SHP77 (cell line): ENCODE measurements at places on chromosomes 12 and 14.

- DNase-seq = no peak
Observed at GRCh38 chr14:99532310-99532709, 51.1 kb downstream of the CCNK start.

DNA sequence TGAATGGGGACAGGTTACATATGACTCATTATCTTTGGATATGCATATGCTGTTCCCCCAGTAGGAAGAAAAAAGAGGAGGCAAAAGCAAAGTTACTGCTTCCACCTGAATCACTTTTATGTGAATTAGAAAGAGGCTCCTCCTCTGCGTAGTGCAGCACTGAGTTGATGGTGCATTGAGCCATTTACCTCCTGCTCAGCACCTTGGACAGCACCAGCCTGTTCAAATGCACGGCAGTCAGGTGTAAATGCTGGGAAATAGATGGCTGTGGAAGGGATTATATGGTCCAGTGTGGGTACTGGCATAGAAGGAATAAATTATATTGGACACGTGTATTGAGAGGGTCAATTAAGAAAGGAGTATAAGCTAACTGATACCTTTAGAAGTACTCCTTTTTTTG, 541.9 kb upstream of the SEL1L start:
- DNase-seq = no peak

DNA sequence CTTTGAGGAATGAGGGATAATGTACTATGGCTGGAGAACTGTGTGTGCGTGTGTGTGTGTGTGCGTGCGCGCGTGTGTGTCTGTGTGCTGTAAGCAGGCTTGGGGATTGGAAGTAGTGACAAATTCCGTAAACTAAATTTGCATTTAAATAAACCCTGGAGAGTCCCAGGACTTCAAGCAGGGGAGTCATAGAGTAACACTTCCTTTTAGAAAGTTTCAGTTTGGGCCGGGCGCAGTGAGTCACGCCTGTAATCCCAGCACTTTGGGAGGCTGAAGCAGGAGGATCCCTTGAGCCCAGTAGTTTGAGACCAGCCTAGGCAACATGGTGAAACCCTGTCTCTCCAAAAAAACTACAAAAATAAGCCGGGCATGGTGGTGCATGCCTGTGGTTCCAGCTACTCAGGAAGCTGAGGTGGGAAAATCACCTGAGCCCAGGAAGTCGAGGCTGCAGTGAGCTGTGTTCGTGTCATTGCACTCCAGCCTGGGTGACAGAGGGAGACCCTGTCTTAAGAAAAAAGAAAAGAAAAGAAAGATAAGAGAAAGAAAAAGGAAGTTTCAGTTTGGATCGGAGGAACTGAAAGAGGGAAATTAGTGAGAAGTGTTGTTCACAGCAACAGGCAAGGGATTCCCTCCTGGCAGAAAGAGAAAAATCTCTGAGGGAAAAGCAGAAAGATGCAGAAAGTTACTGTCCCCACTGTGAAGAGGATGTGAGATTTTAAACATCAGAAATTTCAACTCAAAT, 222.7 kb upstream of the SOX5 start:
- no peak for DNase-seq

DNA sequence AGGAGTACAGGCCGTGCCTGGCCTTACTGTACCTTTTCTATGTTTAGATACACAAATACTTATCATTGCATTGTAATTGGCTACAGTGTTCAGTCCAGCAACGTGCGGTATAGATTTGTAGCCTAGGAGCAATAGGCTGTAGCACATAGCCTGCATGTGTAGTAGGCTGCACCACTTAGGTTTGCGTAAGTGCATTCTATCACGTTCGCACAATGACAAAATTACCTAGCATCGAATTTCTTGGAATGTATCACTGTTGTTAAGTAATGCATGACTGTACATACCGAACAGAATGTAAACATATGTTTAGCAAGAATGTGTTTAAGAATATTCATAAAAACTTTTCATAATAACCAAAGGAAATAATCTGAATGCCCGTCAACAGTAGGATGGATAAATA, 31.9 kb downstream of the VRTN start:
- DNase-seq = no peak

DNA sequence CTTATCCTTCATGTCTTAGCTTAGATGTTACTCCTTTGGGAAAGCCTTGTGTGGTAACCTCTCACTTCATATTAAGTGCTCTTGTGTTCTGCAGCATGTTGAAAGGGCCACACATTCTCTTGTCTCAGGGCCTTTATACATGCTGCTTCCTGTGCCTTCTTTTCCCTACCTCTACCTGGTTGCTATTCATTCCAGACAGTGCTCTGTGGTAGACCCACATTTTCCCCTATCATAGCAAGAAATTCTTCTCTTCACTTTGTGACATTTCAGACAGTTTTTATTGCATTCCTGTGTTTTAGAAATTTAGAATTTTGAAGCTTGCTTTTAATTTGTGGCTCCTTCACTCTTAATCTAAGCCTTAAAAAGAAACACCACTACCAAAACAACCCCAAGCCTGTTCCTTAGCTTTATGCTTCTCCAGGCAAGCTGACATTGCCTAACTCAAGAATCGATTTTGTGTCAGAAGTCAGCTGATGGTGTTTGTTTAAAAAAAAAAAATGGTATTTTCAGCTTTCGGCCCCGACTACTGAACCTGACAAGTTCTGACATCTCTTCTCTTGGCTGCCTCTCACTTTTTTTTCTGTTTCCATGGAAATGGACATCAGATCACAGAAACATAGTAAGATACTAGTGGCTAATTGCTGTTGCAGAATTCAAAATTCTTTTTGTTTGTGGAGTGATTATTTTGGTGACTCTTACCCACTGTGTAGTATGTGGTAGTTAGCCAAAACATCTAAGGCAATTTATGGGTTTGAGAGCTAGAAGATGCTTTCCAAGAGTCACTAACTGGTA, 156.3 kb downstream of the NUBPL start:
- DNase-seq = no peak

DNA sequence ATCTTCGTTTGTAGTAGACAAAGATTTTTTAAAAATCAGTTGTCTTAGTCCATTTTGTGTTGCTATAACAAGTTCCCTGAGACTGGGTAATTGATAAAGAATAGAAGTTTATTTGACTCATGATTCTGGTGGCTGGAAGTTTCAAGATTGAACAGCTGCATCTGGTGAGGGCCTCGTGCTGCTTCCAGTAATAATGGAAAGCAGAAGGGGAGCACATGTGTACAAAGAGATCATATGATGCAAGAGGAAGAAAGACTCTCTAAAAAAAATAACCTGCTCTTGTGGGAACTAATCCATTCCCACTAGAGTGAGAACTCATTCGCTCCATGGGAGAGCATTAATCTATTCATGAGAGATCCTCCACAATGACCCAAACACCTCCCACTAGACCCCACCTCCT, 24.8 kb downstream of the MUCL1 start:
- no peak for DNase-seq

DNA sequence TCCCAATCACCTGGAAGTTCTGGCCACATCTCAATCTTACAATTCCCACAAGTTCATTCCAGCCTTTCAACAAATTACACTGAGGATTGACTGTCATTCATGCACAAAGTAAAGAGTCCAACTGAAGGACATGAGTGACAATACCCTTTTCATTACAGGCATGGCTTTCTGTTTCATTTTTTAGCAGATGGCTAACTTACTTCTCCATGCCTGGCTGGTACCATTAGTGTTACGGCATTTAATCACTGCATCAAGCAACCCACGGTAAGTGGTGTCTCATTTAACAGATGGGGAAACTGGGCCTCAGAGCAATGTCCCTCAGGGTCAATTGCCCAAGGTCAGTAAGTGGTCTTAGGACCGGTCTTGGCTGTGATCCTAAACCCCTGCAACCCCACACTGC, 114.4 kb downstream of the PRICKLE1 start:
- no peak for DNase-seq

- DNase-seq = no peak
Observed at GRCh38 chr14:53953828-53954550, 2.6 kb downstream of the BMP4 start.

DNA sequence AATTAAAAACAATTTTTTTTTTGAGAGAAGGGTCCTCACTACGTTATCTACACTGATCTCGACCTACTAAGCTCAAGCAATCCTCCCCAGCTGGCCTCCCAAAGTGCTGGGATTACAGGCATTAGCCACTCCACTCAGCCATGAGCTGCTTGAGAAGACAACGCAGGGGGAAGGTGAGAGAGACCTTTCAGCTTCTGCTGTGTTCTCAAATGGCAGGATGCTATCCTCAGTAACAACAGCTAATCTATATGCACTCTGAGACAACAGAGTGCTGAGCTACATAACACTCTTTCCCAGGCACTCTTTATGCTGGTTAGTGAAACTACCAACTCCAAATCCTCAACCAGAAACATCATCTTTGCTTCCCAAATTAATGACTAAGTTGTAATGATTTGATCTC, 526.1 kb downstream of the CCER1 start:
- no peak for DNase-seq

- DNase-seq = no peak
Observed at GRCh38 chr12:19841451-19841850, 402.2 kb downstream of the AEBP2 start.

DNA sequence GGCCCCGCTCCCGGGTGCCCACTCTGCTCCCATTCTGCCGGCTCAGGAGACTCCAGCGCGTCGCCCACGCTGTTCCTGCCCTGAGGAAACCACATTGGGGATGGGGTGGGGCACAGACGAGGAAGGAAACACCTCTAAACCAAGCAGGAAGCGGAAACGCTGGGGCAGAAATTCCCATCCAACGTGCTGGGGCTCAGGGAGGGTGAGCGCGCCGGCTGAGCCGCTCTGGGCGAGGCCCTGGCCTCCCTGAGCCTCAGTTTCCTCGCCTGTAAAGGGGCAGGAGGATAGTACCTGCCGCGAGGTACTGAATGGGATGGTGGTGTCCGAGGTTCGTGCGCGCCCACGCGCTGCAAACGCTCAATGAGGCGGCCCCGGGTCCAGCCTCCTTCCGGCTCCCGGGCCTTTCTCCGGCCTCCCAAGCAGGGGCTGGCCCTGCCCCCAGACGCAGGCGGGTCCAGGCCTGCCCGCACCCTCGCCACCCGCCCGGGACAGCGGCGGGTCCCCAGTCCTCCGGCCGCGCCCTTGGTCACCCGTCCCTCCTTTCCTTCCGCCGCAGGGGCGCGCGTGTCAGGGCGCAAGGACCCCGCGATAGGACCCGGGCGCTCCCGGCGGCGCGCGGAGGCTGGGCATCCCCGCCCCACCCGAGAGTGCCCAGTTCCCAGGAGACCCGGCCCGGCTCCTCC, 673 bp downstream of the BEGAIN start:
- peak; percentile 48 for DNase-seq

- DNase-seq = no peak
Observed at GRCh38 chr12:45294906-45295305, 79.0 kb downstream of the ANO6 start.

GRCh38 chr12:53186745-53187144, 6.0 kb upstream of the CSAD start:
- DNase-seq = no peak

DNA sequence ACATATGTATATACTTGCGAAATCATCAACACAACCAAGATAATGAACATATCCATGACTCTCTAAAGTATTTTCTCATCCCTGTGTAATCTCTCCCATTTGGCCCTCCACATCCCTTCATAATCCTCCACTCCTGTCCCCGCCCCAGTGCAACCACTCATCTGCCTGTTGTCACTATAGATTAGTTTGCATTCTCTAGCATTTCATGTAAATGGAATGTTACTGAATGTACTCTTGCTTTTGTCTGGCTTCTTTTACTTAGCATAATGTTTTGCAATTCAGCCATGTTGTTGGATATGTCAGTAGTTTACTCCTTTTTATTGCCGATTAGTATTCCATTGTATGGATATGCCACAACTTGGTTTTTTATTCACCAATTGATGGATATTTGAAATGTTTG, 99.1 kb downstream of the BICD1 start:
- DNase-seq = no peak

DNA sequence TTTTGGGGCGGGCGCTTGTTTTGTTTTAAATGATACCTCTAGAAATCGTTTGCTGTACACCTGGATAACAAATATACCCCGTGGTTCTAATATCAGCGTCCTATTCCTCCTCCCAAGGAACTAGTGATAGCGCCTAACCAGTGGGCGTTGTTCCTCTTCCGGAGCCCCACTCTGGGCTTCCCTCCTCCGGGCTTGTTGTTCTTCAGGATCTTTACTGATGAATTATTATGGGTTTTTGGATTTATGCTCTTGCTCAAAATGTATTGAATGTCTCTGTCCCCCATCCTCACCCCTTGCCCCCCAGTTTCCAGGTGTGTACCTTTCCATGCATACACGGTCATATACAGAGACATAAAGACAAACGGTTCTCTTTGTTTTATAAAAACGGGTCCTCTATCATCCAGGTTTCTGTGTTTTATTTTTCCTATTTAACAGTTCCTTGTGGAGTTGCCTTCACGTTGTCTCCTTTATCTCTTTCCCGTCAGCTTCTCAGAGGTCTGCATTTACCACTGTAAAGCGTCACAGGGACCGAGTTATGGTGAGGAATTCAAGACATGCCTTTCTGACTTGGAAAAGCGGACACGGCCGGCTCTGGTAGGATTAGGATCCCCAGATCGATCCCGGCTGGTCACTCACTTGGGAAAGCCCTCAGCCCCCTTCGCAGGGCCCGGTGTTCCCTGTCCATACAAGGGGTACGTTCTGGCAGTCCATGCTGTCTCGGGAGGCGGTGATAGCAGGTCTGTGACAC, 655 bp upstream of the PLEKHG3 start:
- no peak for DNase-seq

DNA sequence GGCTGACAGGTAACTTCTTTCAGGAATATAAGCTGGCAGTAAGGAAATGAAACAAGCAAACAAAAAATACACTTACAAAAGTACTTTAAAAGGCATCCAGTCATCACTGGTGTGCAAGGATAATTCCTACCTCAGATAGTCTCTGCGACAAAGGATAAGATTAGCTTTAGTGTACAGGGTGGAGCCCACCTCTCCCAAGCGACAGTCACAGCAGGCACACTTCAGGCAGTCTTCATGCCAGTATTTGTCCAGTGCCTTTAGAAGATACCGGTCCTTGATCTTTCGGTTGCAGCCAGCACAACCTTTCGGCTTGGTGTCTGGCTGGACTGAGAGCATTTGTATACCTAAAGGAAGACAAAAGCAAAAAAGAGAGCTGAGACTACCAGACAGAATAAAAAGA, 5.4 kb downstream of the LMO3 start:
- DNase-seq = no peak

DNA sequence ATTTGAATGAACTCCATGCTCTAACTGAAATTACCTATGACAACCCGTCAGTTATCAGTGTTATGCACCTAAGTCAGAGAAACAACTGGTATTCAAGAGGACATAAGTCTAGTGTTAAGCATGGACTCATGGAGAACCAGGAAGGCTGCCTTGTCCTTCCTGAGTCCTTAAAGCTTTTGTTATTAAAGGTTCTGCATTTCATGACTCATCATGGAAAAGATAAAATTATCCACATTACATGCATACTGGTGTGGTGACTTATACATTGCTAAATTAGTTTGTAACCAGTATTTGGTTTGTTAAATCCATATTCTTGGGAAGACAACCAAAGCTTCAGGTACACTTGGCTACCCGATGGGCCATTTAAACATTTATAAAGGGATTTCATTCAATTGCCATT, 6.5 kb upstream of the OR4E1 start:
- no peak for DNase-seq

DNA sequence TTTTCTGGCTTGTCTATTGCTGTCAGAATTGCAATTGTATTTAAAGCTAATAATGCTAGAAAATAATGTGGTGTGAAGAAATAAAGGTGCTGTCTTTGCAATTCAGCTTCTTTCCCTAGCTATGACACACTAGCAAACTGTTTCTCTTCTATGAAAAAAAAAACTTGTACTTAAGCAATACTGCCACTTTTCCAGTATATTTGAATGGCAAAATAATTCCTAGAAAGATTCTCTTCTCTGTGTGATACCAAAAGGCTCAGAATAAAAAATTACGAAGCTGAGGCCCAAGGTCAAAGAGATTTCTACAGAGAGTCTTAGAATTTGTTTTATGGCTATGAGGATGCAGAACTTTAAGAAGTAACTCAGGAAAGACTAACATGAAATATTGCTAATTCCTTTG, 235.5 kb downstream of the ADAMTS20 start:
- no peak for DNase-seq
